ENCODE measurements at places on chromosomes 4 and X.

GRCh38 chr4:154634058-154634457 lies 21.6 kb upstream of the FGG start:
- DNase-seq, result no peak

DNA sequence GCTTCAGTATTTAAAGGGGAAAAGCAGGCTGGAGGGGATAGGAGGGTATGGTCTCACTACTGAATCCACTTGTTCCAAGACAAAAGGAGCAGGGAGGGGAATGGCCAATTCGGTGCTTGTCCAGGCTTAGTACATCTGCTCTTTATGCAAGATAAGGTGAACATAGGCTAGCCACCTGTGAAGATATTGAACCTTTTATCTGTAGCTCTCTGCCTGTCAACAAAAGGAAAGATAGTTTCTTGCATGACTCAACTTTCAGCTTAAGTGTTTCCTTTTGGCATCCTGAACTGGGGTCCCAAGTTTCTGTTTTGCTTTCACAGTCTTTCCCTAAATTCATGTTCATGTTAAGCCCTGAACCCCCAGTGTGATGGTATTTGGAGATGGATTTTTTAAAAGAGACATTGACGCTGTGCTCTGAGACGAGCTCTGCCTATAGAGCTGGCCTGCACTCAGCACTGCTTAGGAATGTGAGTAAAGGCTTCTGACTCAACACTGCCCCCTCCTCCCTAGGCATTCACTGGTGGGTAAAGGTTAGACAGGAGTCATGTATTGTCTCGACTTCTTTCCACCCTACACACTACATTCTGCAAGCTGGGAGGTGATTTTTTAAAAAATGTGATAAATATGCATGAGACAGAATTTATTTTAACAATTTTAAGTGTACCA lies 28.2 kb downstream of the FAM149A start:
- DNase-seq, result no peak

DNA sequence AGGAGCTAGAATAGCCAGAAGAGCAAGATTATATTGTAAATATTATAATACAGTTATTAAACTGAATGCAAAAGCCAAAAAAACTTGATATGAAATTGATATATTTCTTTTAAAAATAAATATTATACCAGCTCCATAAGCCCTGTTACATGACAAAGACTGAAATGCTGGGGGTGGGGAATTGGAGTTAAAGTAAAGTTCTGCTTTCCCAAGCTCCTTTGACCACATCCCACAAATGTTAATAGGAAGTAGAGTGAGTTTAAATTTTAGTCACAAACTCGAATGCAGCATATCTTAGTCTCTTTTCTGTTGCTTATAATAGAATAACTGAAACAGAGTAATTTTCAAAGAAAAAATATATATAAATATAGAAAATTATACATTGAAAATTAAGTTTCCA lies 46.9 kb upstream of the NFKB1 start:
- no peak for DNase-seq

- no peak for DNase-seq
Observed at GRCh38 chr4:76764251-76764650, 133.7 kb downstream of the SOWAHB start.

DNA sequence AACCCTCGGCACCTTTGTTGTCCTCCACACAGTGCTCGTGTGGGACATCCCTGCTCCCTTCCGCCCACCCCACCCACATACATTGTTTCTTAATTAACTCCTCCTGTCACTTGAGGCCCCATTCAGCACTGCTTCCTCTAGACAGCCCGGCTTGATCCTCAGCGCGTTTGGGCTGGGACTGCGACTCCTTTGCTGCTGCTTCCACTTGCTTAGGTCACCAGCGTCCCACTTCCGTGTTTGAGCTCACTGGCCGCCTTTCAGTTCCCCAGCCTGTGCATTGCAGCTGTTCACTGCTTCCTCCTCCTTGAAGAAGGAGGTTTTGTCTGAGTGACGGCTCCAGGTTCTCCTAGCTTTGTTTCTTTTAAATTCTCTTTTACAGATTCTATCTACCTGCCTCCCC lies 16.1 kb downstream of the RNF4 start:
- no peak for DNase-seq

GRCh38 chr4:123405267-123405865 lies 8.8 kb downstream of the SPRY1 start:
- DNase-seq, result no peak

- DNase-seq, result no peak
Observed at GRCh38 chrX:153504445-153505016, 9.8 kb downstream of the BGN start.

DNA sequence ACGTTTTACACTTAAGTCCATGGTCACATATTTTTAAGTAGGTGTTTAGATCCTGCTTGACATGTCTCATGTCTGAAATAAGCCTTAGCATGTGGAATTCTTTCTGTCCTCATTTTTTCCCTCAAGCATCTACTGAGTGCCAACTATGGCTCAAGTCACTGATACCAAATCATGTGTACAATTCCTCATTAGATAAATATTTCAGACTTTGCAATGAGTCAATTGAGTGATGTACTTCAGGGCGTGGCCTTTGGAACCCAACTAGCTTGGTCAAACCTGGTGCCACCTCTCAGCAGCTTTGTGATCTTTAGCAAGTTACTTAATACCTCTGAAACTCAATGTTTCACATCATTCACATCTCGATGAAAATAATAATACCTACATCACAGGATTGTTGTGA lies 12.6 kb upstream of the JADE1 start:
- DNase-seq, result no peak

DNA sequence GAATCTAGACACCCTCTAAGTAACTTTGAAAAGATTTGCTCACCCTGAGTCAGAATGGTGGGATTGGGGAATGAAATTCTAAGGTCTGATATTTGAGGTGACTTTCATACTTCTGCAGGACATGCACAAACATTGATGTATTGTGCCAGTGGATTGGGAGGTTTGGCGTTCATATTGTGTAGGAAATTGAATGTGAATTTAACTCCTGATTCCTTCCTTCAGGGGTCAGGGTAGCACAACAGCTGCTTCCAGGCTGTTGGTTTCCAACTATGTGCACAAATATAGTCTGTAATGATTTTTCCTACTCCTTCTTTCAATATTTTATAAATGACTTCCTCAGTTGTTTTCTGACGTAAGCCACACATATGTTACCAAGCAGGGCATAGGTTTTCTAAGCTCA lies 3.1 kb downstream of the IL1RAPL1 start:
- no peak for DNase-seq

DNA sequence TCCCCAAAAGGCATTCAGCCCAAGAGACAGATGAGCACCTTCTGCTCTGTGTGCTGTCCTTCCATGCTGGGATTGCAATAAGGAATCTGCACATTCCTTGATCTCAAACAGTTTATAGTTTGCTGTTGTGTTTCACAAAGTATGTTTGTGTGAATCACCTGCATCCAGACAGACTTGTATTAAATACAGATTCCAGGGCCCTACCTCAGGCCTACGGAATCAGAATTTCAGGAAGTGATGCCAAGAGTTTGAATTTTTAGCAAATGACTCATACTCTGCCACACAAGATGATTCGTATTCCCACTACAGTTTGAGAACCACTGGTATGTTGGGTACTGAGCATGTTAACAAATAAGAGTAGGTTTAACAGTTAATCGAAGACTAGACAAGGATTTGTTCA lies 7.0 kb downstream of the VAMP7 start:
- DNase-seq, result peak; percentile 49

- DNase-seq, result no peak
Observed at GRCh38 chr4:108172231-108172752, 3.6 kb upstream of the LEF1 start.

DNA sequence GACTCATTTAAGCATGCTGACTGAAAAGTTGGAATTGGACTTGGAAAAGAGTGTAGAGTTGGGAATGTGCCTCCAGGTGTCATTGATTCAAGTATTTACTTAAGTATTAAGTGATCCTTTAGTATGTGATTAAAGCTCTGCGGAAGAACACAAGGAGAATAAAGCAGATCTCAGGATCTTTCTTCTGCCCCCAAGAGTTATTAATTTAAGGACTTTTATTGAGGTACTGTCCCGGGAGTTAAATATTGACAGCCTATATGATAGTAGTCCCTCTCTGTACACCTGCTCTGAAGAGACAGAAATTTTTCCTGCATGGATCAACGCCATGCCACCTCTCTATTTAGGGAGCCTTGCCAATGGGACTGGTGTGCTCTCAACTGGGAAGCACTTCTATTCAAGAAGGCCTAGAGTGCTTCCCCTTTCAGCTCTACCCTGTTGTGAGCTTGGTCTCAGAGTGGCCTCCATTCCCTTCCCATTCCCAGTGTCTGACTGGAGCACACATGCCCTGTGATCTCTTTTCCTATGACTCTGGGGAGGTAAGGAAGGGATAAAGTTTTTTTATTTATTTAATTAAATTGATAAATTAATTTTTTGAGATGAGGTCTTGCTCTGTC lies 75.9 kb downstream of the SHISA3 start:
- no peak for DNase-seq
